ENCODE measurements at places on chromosomes 7 and 10.
A peak's percentile ranks its signal among the peaks of the same experiment; 100 is the strongest.

DNA sequence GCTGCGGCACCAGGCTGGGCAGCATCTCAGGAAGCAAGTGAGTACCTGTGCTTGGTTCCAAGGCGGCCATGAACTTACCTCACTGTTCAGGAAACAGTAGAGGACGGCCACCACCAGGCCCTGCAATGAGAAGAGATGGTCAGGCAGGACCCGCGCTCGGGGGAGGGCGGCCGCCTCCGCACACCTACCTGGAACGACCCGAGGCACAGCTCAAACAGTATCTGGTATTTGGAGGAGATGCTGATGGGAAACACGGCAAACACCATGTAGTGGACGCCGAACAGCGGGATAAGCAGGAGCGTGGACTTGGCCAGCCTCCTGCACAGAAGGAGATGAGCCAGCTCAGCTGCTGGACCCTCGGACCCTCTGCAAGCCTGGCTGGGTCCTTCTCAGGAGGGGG is 112.9 kb downstream of the VIPR2 start:
- no peak for DNase-seq

DNA sequence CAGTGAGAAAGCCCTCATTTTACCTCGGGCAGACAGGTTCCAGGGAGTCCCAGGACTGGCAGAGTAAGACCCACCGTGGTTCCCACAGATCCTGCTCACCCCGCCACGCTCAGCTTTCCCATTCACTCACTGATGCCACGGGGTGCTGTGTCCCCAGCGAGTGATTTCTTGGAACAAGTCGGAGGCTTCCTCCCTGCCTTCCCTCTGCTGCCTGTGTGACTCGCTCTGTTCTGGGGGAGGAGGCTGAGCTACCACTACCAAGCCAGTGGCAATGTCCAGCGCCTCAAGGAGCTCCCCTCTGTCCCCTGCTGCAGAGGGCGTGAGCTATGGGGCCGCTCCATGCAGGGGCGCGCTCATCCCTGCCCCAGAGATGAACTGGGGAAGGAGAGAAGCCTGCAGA is 12.6 kb downstream of the IL15RA start:
- DNase-seq: no peak

DNA sequence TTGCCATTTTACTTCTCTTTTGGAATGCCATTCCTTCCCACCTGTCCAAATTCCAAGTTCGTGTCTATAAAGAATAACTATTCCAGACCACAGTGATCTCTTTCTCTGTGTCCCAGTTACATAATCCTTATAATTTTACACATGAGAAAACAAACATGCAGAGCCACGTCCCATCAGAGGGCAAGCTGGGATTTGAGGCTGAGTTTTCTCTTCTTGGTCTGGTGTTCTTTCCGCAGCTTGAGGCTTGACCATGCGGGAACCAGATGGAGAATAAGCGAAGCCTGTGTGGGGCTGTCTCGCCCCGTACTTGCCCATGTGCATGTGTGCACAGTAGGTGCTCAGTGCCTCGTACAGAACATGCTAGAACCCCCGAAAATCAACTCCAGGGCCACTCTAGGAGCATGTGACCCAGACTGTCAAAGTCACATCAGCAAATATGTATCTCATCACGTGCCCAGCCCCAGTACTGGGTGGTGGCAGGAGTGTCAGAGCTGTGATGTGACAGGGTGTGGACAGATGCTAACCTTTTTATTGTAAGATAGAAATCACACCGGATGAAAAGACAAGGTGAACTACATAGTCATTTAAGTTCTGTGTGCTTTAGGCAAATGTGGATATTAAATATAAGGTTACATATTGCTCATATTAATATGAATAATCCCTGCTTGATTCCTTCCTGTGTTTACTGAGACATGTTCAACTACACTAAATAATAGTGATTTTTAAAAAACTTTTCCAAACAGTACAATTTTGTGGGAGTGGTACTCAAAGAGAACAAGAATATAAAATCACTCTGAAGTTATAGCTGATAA is 3.2 kb downstream of the INSIG1 start:
- DNase-seq: peak; percentile 17

DNA sequence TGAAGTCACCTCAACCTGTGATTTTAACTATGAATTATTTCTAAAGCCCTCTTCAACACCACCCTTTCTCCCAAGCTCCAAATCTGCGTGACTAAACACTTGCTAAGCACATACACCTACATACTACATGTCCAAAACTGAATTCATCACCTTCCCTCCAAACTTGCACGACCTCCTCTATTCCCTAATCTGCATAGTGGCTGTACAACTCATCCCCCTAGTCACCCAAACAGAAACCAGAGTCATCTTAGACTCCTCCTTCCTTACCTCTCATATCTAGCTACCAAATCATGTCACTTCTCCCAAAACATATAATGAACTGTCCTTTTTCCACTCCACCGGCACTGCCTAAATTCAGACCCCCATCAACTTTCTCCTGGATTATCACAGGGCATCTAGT is 16.2 kb downstream of the ARHGAP21 start:
- DNase-seq: no peak

DNA sequence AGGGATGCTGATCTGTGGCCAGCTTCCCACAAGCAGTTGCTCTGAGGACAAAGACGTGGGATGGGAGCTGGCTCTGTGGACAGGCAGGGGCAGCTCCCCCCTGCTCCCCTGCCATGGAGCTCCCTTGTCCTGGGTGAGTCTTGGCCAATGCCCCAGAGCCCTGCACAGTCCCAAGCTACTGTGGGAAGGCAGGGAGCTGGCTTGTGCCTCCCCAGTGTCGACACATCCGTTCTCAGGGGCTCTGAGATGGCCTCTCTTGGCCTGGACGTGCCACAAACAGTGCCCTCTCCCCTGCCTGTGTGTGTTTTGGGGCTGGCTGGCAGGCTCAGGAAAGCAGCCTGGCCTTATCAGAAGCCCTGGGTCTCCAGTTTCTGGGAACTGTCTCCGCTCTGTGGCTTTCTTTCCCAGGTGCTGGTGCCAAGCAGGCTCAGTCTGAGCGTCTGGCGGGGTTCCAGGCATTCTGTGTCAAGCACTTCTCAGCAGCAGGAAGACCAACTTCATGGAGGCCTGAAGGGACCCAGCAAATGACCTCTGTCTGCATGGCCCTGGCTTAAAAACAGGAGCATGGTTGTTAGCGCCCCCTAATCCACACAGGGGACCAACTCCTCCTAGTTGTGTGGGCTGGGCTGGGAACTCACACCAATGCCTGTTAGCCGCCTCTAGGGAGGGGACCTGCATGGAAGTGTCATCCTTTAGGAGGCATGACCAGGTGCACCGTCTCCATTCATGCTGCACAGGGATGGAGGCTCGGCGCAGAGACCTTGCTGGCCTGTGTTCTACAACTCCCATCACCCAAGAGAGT is 375.2 kb downstream of the RPS24 start:
- DNase-seq: no peak

DNA sequence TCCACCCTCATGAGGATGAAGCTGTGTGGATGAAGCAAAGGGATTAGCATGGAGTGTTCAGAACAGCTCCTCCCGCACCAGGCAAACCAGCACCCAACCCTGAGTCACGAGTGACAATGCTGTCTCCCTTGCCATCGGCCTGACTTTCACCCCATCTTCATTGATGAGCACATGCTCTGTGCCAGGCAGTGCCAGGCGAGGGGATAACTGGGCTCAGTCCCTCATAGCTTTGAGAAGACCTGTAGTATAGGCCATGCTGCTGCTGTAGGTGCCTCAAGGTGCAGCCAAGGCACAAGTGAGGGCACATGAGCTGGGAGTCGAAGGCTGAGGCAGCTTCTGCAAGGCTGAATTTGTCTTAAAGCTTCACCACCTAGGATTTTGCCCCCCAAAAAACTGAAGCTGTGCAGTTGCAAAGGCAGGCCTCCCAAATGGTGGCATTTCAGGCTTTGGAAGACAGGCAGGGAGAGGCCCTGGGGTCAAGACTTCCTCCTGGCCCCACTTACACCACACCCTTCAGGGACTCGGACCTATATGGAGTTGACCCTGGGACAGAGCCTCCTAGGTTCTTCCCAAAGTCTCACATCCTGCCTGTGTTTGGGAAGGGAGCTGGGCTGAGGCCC is 54.2 kb upstream of the GDF10 start:
- no peak for DNase-seq

GRCh38 chr7:68679459-68680234 is 918.6 kb upstream of the AUTS2 start:
- DNase-seq: no peak

- no peak for DNase-seq
Measured at GRCh38 chr7:12620371-12620770, 49.9 kb downstream of the SCIN start.

GRCh38 chr7:151759591-151760042 is 117.3 kb downstream of the PRKAG2 start:
- peak; percentile 52 for DNase-seq

GRCh38 chr10:8180360-8181109 is 126.0 kb downstream of the GATA3 start:
- DNase-seq: no peak

GRCh38 chr10:96427291-96427690 is 68.5 kb upstream of the OPALIN start:
- DNase-seq: no peak

GRCh38 chr7:97167176-97167575 is 49.7 kb downstream of the SDHAF3 start:
- DNase-seq: no peak

GRCh38 chr10:88156341-88156740 is 292.9 kb downstream of the PTEN start:
- no peak for DNase-seq

GRCh38 chr10:99529591-99530107 is 3.1 kb upstream of the NKX2-3 start:
- no peak for DNase-seq

GRCh38 chr7:26723129-26723528 is 141.3 kb downstream of the SKAP2 start:
- DNase-seq: no peak

DNA sequence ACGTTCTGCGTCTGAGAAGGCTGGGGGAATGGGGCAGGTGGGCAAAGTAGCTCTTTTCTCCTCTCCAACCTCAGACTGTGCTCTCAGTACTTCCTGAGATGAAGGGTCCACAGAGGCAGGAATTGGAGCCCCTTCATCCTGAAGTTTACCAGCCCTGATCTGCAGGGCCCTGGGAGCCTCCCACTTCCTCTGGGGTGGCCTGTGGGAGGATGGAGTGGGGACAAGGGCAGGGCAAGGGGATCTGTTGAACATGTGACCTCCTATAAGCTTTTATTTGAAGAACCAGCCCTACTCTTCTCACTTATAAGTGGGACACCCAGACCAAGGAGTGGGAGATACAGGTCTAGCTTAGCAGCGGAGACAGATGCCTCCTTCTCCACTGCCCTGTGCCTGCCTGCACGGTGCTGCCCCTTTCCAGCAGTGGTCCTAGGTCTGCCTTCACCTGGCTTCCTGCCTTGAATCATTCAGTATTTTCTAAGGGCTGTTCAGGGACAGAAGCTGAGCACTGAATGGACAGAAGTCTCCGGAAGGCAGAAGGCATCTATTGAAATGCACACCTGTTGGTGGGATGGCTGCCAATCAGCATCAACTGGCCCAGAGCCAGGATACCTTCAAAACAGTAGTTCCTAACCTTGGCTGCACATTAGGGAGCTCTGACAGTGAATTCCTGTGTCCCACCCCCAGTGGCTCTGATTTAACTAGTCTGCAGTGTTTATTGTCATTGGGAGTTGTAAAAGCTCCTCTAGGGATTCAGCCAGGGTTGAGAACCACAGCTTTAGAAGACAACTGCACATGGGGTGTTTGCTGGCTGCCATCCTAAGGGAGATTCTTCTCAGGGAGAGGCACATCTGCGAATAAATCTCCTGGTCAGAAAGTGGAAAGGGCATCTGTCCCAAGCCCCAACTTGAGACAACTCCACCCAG is 2.7 kb upstream of the ARHGAP22 start:
- DNase-seq: no peak

DNA sequence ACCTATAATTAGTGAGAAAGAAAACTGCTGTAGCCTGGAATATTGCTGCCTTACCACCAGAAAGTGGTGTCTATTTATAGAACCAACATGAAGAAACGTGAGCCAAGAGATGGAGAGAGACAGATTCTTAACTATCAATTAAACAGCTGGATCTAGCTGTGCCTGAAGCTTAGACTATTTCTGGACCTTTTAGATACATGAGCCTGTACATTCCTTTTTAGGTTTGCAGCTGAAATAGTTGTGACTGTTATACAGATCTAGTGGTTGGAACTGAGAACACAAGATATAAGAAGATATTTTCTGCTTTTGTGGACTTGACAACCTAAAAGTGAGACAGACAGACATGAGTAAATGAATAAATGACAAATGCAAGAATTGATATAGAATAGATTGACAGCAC is 73.4 kb downstream of the CDK14 start:
- DNase-seq: no peak

Data from effector memory CD8-positive, alpha-beta T cell (primary cell).